Uterus (tissue), 4 donors: ENCODE measurements at places on chromosomes 2 and 18. TPM values are rescaled to one million over a fixed set of nuclear protein-coding genes. Genes with fewer than 3 reads are reported as not detected.
A peak's percentile ranks its signal among the peaks of the same experiment; 100 is the strongest.

DNA sequence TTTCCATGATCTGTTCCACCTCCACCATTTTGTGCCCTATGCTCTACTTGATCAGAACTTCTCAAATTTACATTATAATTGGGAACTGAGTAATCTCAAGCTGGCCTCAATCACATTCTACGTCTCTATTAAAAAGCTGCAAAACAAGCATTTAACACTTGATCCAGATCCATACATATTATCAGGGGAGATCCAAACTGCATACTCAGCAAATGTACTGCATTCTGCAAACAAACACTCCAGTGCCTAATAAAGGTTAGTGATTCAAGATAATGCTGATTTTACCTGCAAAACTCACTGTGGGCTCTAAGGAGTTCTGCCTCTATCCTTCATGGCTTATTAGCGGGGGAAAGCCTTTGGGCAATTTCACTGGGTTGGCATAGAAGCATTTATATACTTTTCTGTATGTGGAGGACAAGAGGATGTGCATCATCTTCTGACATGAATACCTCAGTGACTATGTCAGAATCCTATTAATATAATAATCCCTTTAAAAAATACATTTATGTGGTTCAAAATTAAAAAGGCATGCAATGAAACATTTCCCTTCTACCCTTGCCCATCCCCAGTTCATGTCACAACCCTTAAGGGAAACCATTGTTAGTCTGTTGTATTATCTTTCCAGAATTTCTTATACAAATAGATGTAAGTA lies 40.2 kb downstream of the GALNT14 start:
- DNase-seq: no peak
- no peaks in the 10 kb centered on the region for H3K27me3 ChIP-seq
- H3K27ac ChIP-seq: no peak overlapping the region
- no peak overlapping the region for H3K4me3 ChIP-seq
- H3K4me1 ChIP-seq: no peaks in the 10 kb centered on the region
- no peaks in the 10 kb centered on the region for H3K36me3 ChIP-seq

- H3K36me3 ChIP-seq: no peaks in the 10 kb centered on the region
- H3K4me3 ChIP-seq: no peak overlapping the region
- H3K27ac ChIP-seq: no peak overlapping the region
- H3K27me3 ChIP-seq: no peaks in the 10 kb centered on the region
- DNase-seq: no peak
- no peaks in the 10 kb centered on the region for H3K4me1 ChIP-seq
Observed at GRCh38 chr2:38390947-38391346, 13.9 kb upstream of the ATL2 start.

- H3K4me1 ChIP-seq: no peaks in the 10 kb centered on the region
- no peak for DNase-seq
- no peak overlapping the region for H3K27ac ChIP-seq
- no peaks in the 10 kb centered on the region for H3K27me3 ChIP-seq
- no peaks in the 10 kb centered on the region for H3K36me3 ChIP-seq
- no peak overlapping the region for H3K4me3 ChIP-seq
Observed at GRCh38 chr18:23154823-23155500, 19.7 kb downstream of the CABLES1 start.

- no peak for DNase-seq
- H3K36me3 ChIP-seq: no peaks in the 10 kb centered on the region
- no peaks in the 10 kb centered on the region for H3K27me3 ChIP-seq
- H3K4me3 ChIP-seq: no peak overlapping the region
- peak overlapping the region; percentile 8 for H3K27ac ChIP-seq
- peaks cover 4% of the 10 kb centered on the region for H3K4me1 ChIP-seq
Observed at GRCh38 chr2:12725233-12726187, 8.8 kb downstream of the TRIB2 start.

DNA sequence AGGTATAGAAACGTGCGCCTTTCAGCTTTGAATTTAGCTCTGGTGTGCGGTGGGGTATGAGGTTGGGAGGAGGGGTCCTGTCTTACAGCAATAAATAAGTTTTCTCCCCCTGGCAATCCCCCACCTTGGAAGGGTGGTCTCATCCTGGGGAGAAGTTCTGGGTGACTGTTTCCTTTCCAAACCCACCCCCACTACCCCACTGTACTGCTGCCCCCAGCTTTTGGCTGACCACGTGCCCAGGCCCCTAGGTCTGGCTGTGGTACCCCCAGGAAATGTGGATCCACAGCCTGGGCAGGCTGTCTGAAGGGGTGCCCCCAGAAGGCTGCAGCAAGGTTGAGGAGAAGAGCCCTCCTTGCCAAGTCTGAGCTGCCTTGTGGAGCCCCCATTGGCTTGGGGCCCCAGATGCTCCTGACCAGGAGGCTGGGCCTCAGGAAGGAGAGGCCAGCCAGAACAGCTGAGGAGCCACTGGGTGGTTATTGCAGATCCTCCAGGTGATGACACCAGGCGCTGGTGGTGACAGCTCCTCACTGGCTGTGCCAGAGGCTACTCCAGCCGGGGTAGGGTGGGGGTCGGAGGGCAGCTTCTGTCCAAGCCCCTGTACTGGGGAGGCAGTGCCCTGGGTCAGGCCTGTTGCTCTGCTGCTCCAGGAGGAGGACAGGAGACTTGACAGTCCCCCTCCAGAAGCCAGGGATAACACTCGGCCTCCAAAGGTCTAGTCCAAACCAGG lies 24.2 kb downstream of the CCT7 start:
- H3K36me3 ChIP-seq: no peaks in the 10 kb centered on the region
- DNase-seq: no peak
- no peaks in the 10 kb centered on the region for H3K4me1 ChIP-seq
- H3K27ac ChIP-seq: no peak overlapping the region

DNA sequence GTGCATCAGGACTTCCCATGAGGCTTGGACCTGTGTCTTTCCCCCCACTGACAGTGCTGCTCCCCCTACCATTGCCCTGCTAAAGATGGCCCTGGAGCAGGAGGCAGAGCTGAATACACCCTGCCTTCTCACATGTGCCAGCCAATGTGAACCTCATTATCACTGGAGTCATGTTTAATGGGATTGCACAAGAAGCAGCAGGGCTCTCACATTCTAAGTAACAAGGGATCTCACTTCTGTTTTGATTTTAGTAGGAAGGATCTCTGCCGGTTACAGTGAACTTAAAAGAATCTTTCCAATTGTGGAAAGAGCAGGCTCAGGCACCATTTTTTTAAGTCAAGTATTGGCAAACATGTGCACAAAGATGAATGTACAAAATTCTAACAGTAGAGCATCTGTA lies 322.1 kb upstream of the MEX3C start:
- no peak overlapping the region for H3K4me3 ChIP-seq
- DNase-seq: no peak
- H3K36me3 ChIP-seq: no peaks in the 10 kb centered on the region
- H3K4me1 ChIP-seq: no peaks in the 10 kb centered on the region
- H3K27ac ChIP-seq: no peak overlapping the region

GRCh38 chr2:227828477-227828912 lies 14.9 kb downstream of the CCL20 start:
- no peaks in the 10 kb centered on the region for H3K27me3 ChIP-seq
- H3K36me3 ChIP-seq: no peaks in the 10 kb centered on the region
- H3K4me3 ChIP-seq: no peak overlapping the region
- H3K27ac ChIP-seq: no peak overlapping the region
- no peak for DNase-seq
- H3K4me1 ChIP-seq: no peaks in the 10 kb centered on the region

GRCh38 chr2:134245340-134245984 lies 8.4 kb upstream of the MGAT5 start:
- no peaks in the 10 kb centered on the region for H3K36me3 ChIP-seq
- H3K4me1 ChIP-seq: no peaks in the 10 kb centered on the region
- DNase-seq: peak; percentile 52
- no peaks in the 10 kb centered on the region for H3K27me3 ChIP-seq
- H3K4me3 ChIP-seq: no peak overlapping the region

DNA sequence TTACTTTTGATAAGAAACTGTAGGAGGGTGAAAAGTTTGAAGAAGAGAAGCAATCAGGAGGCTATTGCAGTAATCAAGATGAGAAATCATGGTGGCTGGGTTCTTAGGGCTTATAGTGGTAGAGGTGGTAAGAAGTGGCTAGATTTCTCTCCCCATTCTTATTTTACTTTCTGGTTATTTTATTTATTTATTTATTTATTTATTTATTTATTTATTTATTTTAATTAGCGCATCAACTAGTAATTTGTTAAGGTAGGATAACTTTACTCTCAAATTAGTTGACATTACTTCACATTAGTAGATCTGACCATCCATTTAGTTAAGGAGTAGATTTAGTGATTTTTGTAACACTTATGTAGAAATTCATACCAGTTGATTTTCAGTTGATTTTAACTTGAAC lies 77.4 kb downstream of the PIK3C3 start:
- no peak for DNase-seq
- no peaks in the 10 kb centered on the region for H3K4me1 ChIP-seq
- H3K27ac ChIP-seq: no peak overlapping the region
- H3K27me3 ChIP-seq: no peaks in the 10 kb centered on the region

DNA sequence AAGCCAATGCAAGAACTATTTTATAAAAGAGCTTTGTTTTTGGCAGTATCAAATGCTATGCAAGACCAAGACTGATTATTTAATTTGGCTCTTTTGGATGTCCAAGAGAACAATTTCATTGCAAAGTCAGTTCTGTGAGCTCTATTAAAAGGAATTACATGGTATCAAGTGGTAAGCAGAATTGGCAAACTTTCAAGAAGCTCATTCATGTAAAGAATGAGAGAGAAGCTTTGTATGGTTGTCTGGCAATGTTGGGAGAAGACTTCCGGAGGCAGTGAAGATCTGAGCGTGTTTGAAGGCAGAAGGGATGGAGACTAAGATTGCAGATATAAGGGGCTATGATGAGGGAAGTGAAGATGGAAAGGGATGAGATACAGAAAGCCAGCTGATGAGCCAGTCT lies 49.6 kb downstream of the CPS1 start:
- no peaks in the 10 kb centered on the region for H3K4me1 ChIP-seq
- H3K36me3 ChIP-seq: no peaks in the 10 kb centered on the region
- H3K27me3 ChIP-seq: no peaks in the 10 kb centered on the region
- no peak overlapping the region for H3K4me3 ChIP-seq
- DNase-seq: no peak

DNA sequence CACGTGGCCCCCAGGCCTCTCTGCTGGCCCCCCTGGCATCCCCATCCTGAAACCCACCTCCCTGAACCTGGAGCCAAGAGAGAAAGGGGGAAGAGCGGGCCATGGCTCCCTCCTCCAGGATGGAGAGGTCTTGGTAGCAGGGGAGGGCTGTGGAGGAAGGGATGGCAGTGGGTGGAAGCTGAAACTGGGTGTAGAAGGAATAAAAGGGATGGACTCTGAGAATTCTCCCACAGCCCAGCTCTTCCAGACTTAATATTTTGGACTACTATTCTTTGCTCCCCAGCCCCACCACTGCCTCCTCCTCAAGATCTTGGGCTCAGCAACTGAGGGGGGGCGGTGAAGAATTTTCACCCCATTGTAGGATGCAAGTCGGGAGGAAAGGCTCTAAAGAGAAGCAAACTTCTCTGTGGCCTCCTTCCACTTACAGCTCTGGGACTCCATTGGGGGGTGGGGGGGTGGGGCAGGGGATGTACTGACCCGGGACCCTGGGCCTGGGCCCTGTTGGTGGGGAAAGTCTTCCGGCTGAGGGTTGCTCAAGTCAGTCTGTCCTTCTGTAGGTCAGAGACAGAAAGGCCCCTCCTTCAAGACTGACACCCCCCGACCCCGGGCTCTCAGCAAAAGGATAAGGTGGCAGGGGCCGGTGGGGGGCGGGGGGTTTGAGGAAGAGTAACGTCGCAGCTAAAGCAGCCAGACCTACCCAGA lies 501 bp downstream of the TNS1 start:
- H3K4me3 ChIP-seq: peak overlapping the region; percentile 27
- H3K36me3 ChIP-seq: no peaks in the 10 kb centered on the region
- no peaks in the 10 kb centered on the region for H3K27me3 ChIP-seq
- peaks cover 4% of the 10 kb centered on the region for H3K4me1 ChIP-seq
- peak overlapping the region; percentile 70 for H3K27ac ChIP-seq

GRCh38 chr2:150545916-150546315 lies 58.4 kb upstream of the RND3 start:
- no peaks in the 10 kb centered on the region for H3K27me3 ChIP-seq
- H3K27ac ChIP-seq: no peak overlapping the region
- no peak for DNase-seq

DNA sequence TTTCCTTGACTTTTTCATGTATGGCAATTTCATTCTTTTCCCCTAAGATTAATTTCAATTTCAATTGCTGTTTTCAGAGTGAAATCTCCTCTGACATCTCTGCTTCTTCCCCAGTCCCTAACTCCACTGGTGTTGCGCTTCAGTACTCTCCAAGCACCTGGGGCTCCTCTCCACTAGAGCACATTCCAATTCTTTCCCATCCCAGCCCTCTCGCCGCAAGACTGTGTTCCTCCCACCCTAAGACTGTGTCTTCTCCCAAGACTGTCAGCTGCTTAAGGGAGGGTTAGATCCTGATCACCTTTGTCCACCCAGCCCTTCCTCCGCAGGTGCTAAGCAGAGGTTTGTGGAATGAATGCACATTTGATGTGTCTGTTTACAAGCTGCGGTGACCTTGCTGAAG lies 255.7 kb upstream of the CCDC68 start:
- H3K36me3 ChIP-seq: no peaks in the 10 kb centered on the region
- H3K27me3 ChIP-seq: no peaks in the 10 kb centered on the region
- no peak overlapping the region for H3K27ac ChIP-seq
- DNase-seq: no peak
- H3K4me1 ChIP-seq: no peaks in the 10 kb centered on the region
- H3K4me3 ChIP-seq: no peak overlapping the region

DNA sequence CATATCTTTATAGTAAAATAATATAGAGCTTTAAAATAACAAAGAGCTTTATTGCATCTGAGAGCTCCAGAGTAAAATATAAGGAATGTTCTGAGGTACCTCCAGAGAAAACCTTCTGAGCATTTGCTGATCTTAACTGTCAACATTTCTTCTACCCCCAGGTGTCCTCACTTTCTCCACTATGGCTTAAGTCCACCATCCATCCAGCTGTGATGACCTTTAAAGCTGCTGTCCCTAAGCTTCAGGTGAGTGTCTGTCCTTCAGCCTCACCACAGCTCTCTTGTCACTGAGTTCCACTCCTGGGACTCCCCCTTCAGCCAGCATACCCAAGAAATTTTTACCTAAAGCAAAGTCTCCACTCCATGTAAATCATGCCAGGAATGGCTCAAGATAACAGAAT lies 137.9 kb downstream of the MYO5B start:
- no peaks in the 10 kb centered on the region for H3K36me3 ChIP-seq
- no peaks in the 10 kb centered on the region for H3K4me1 ChIP-seq
- H3K27me3 ChIP-seq: no peaks in the 10 kb centered on the region
- H3K4me3 ChIP-seq: no peak overlapping the region
- H3K27ac ChIP-seq: no peak overlapping the region
- DNase-seq: no peak

ITGB6 gene
- 1.5 TPM for total RNA-seq

VIT gene
- 3.9 TPM for total RNA-seq

REG1B gene
- total RNA-seq: not detected

NDC80 gene
- 1.3 TPM for total RNA-seq

TCF23 gene
- 19.4 TPM for total RNA-seq

PSMA8 gene
- not detected for total RNA-seq

CIB4 gene
- total RNA-seq: not detected

YWHAQ gene
- 155 TPM for total RNA-seq

IL1F10 gene
- total RNA-seq: not detected

CPLX4 gene
- not detected for total RNA-seq

ZSWIM2 gene
- not detected for total RNA-seq

NEU4 gene
- not detected for total RNA-seq
